ENCODE measurements at places on chromosomes 1 and 21.
A peak's percentile ranks its signal among the peaks of the same experiment; 100 is the strongest.

- no peak for DNase-seq
These were observed 111.8 kb downstream of the OSBPL9 start for GRCh38 chr1:51728611-51729155.

GRCh38 chr21:41611966-41612606, 104.1 kb upstream of the TMPRSS2 start:
- DNase-seq: no peak

DNA sequence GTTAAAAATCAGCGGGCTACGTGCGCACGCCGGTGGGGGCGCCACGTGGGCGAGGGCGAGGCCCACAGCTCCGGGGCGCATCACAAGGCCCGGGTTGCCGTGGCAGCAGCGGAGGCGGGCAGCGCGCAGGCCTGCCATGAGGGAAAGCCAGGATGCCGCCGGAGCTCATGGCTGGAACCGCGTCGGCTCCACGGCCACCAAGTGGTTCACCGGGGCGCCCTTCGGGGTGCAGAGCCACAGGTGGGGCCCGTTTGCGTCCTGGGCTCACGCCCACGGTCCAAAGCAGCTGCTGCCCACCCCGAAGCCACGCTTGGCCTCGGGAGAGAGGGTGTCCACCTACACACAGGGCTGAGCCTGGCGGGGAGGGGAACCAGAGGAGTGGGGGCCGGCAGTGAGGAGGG, 4.9 kb upstream of the TTC22 start:
- DNase-seq: no peak

DNA sequence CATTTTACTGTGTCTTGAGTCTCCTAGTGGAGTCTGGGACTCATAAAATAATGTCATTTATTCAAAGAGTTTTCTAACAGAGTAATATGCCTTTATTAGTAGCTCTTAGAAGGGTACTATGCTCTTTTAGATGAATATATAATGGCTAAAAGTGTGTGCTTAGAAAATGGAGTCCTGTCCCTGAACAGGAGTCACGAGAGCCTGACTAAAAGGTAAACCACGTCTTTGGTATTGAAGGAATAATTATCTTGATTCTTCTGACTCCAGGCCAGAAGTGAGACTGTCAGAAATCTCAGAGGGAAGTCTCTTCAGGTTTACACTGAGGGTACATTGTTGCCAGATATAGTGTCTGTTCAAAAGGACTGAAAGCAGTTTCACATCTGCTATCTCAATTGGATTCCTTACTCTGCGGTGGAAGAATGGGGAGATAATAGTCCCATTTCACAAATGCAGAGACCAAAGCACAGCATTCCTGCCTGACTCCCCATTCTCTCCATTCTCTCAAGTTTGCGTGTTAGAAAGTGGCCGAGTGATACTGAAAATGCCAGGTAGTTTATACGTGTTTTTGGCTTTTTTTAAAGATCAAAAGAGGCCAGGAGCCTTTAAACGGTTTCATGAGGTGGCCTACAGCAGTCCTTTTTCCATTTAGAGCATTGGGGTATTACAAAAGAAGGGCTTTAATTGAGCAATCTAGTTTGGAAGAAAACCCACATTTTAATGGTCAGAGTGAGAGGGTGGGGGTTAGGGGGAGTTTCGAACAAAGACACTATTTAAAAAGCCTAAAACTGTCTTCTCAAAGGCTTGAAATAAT, 176.6 kb downstream of the VPS13D start:
- DNase-seq: no peak

GRCh38 chr1:172398193-172398592, 22.3 kb upstream of the C1orf105 start:
- DNase-seq: no peak

- no peak for DNase-seq
These were observed 21.7 kb upstream of the FNBP1L start for GRCh38 chr1:93426181-93426580.

GRCh38 chr1:114112775-114113174, 40.9 kb downstream of the SYT6 start:
- DNase-seq: no peak

- peak; percentile 49 for DNase-seq
These were observed 485.3 kb upstream of the PTBP2 start for GRCh38 chr1:96236156-96236739.

GRCh38 chr1:65812065-65812464, 19.4 kb downstream of the PDE4B start:
- DNase-seq: peak; percentile 42

DNA sequence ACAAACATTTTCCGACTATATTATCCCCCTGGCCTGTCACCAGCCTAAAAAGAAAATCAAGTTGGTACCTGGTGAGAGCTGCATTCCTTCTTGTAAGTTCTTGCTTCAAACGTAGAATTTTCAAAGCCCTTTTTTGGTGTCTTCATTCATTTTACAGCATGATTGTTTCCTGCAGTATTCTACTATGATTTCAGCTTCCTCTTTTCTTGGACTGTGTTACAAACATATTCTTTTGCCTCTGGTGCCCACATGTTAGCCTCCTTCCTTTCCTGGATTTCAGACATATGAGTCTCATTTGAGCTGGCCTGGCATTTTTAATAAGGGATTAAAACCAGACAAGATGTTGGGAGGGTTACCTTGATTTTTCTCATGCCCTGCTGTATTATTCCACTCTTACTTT, 142.5 kb downstream of the PIGK start:
- DNase-seq: no peak

GRCh38 chr1:62321446-62321845, 2.2 kb upstream of the KANK4 start:
- DNase-seq: no peak

DNA sequence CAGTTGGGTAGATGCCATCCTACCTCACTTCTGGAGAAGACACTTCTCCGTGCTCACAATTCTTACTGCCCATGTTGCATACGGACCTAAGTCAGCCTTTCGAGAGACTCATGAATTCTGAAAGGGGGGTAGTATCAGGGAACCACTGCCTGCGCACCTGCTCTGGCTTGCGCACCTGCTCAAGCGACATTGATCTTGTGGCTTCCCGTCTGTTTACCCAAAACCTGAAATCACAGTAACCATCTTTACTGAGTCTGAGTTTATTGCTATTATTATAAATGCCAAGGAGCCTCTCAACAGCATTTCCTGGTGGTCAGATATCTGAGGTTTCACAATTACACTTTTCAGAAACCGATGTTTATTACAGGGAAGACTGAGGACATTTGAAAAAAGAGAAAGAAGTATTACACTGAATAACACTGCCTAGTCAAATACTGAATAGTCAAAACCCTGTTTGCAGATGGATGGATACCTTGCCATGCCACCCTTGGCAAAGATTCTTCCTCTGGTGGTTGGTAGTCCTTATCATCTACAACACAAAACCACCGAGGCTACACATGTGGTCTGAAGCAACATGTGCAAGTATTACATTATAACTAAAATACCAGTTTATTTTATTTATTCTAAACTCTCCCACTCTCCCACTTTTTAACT, 208.7 kb downstream of the SIPA1L2 start:
- DNase-seq: no peak

DNA sequence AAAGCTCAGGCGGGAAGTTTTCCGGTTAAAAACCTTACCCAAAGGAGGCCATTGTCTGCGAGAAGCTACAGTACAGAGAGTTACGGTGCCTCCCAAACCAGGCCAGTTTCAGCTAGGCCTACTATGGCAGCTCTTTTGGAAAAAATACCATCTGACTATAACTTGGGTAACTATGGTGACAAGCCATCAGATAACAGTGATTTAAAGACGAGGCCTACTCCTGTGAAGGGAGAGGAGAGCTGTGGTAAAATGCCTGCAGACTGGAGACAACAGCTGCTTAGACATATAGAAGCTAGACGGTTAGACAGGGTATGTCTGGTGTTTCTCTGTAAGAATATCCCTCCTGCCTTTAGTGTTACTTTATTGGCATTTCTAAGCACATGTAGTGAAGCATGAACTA, 165.9 kb downstream of the LRRC40 start:
- no peak for DNase-seq

DNA sequence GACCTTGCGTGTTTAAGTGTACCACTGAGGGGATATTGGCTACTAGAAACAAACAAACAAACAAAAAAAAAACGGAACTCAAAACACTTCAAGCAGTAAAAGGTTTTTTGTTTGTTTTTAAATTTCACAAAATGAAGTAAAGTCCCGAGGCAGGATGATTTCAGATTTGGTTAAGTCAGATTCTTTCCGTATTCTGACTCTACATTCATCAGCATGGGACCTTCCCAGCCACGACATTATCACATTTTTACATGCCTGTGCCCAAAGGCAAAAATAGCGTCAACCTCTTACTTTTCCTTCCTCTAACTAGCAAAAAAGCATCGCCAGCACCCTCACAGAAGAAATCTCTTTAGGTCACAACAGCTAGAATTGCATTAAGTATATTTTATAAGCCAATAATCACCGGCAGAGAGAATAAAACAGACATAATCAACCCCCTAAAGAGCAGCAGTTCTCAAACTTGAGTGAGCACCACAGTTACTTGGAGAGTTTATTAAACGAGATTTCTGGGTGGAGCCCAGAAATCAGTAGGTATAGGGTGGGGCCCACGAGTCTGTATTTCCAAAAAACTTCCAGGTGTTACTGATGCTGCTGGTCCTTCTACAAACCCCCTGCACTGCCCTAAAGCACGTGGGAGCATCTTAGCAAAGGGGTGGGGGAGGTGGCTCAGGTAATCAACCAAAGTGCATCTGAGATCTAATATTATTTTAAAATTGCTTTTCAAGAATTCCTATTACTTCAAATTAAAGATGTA, 227.6 kb downstream of the RGS7 start:
- no peak for DNase-seq

- DNase-seq: no peak
These were observed 39.9 kb downstream of the SERBP1 start for GRCh38 chr1:67390041-67390887.

- DNase-seq: no peak
These were observed 7.1 kb downstream of the SLC37A1 start for GRCh38 chr21:42520628-42521253.

- no peak for DNase-seq
These were observed 27.8 kb upstream of the CLDN8 start for GRCh38 chr21:30243691-30244090.

DNA sequence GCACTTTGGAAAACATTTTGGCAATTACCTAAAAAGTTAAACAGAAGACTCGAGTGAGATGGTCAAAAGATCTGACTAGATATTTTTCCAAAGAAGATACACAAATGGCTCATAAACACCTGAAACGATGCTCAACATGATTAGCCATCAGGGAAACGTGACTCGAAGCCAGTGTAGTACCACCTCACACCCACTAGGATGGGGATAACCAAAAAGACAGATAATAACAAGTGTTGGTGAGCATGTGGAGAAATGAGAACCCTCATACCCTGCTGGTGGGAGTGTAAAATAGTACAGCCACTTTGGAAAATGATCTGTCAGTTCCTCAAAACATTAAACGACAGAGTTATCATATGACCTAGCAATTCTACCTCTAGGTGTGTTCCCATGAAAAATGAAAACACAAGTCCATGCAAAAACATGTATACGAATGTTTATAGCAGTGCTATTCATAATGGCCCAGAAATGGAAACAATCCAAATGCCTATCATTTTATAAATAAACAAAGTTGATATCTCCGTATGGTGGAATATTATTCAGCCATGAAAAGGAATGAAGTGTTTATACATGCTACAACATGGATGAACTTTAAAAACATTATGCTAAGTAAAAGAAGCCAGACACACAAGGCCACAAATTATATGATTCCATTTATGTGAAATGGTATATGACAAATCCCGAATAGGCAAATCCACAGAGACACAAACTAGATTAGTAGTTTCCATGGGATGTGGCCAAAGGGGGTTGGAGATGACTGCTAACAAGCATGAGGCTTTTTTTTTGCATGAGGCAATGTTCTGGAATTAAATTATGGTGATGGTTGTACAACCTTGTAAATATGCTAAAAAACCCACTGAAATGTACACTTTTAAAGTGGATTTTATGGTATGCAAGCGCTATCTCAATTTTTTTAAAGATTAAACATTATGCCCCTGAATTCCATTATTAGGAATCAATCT, 625.3 kb downstream of the KIF26B start:
- no peak for DNase-seq

DNA sequence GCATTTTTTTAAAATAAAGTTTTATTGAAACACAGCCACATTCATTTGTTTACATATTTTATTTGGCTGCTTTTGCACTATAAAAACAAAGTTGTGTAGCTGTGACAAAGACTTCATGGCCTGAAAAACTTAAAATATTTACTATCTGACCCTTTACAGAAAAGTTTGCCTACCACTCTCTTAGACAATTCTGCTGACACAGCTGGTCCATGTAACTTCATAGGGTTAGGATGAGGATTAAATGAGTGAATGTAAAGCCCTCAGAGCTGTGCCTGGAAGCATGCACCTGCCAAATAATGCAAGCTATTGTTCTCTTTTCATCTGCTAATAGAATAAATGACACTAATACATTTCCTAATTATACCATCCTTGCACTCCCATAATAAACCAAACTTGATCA, 67.7 kb downstream of the FCRL5 start:
- no peak for DNase-seq

DNA sequence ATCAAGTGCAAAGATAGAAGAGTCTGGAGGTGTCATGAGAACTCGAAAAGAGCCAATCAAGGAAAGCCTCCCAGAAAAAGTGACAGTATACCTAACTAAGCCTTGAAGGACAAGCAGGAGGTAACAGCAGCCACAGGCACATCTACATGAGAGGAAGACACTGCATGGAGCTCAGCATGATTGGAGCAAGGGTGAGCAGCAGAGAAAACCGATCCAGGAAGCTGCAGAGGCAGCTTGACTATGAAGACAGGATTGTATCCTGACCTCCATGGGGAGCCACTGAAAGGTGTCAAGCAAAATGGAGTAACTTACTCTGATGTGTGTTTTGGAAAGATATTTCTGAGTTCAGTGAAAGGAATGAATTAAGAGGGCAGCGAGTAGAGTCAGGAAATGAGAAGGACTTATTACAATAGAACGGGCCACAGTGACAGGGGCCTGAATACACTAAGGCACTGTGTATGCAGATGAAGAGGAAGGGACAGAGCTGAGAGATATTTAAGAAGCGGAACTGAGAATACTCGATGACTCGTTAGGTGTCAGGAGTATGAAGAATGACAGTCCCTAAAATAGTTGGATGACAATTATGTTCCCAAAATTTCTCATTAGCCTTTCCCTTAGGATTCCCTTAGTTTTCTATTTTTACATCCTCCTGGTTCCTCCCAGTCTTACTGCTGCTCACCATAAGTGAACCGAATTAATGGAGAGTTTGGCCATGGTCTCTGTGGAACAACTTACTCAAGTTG, 139.3 kb upstream of the NFIA start:
- DNase-seq: no peak

DNA sequence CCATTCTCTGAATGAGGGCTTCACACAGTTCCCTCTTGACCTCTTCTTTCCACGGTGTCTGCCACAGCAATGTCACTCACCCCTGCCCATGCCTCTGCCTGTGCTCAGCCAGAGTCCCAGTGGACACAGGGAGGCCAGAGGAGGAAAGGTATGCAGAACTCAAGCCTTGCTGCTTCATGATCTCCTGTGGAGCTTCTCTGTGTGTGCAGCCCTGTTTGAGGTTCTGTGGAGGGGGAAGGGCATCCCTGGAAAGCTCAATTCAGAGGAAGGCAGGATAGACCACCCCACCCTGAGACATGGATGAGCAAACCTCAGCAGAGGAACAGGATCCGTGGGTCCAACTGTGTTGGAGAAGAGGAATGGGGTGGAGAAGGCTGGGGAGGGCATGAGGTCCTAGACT, 2.0 kb downstream of the HCN3 start:
- no peak for DNase-seq

Data from erythroblast (primary cell).